Urothelium cell line (cell line): ENCODE measurements at places on chromosomes 3 and 15.
A peak's percentile ranks its signal among the peaks of the same experiment; 100 is the strongest.

- DNase-seq: peak; percentile 63
These were observed 239.9 kb upstream of the ATP10A start for GRCh38 chr15:26103002-26103404.

GRCh38 chr15:91578511-91578910 lies 275.0 kb upstream of the SLCO3A1 start:
- no peak for DNase-seq

DNA sequence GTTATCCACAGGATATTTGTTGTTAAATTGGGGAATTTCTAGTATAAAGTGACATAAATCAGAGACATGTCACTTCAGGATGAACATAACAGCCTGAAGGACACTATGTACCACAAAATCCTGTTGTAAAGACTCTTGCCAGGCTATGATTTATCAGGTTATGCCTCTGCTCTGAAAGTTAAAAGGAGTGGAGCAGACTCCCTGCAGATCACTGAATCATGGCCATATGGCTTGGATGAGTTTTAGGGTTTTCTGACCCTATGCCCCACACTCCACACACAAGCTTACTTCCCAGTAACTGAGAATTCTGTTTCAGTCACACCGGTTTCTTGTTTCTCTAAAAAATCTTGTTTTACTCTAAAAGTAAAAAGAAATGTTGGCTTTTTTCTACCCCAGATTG lies 869.4 kb downstream of the NAALADL2 start:
- no peak for DNase-seq

- DNase-seq: peak; percentile 23
These were observed 63.5 kb downstream of the SLC49A4 start for GRCh38 chr3:122858373-122858772.

DNA sequence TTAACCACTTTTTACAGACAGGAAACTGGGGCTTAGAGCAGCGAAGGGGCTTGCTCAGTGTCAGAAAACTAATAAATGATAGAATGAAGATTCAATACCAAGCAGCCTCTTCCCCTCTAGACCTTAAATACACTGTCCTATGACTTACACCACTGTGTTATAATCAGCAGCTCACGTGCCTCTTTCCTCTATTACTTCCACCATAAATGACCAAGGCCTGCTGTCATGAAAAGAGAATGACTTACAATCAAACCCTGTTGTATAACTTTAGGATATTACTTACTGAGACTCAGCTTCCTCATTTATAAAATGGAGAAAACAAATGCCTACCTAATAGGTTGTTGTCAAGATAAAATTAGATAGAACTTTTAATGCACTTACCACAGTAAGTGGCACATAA lies 11.6 kb downstream of the FMN1 start:
- DNase-seq: no peak

DNA sequence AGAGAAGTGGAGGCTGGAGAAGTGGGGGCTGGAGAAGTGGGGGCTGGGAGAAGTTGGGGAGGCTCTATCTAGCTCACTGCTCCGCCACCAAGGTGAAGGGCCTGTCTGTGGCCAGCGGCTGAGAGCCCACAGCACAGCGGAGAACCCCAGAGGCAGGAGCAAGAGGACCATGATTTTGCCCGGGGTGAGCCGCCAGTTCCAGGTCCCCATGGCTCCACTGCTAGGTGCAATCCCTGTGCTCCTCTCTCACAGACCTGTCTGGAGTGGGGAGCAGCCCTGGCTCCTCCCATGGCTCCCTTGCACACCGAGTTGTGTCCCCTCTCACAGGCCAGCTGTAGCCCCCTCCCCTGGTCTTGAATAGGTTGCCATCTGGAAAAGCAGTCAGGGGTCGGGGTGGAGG lies 4.7 kb upstream of the NRROS start:
- no peak for DNase-seq

DNA sequence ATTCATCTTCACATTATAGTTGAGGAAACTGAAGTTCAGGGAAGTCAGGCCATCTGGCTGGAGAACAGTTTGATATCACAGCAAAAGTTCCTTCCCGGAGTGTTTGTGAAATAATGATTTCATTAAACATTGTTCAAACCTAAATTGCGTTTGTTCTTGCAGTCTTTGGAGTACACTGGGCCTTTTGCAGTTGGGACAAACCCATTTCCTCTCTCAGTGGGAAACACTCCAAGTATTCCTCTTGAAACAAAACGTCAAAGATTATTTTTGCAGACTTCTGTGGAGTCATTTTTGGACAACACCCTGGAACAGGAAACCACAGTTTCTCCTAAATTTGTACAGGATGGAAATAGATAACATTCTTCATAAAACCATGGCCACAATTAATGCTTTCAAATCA lies 287.5 kb downstream of the PTPRG start:
- peak; percentile 9 for DNase-seq

DNA sequence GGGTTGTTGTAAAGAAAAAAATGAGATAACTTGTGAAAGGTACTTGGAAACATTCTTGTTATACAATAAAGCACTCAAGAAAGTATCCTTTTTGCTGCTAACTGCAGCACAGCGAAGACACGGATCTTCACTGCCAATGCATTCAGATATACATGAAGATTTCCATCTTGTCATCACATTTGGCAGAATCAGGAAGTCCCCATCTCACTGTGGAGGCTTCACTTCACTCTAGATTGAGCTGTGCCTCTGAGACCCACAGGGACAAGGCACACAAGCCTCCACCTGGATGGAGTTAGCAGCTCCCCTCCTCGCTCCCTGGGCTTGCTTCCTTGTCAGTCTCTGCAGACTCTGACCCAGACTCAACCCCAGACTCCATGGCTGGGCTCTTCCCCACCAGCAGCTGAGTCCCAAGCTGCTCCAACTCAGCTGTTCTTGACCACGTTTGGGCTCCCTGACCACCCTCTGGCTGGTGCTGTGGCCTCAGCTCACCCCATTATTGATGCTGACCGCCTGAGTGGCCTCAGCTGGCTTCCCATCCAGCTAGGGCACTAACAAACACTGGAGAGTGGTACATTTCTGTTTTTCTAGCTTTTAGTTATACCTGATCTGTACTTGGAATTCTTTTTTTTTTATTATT lies 45.4 kb upstream of the SMAD3 start:
- DNase-seq: no peak

DNA sequence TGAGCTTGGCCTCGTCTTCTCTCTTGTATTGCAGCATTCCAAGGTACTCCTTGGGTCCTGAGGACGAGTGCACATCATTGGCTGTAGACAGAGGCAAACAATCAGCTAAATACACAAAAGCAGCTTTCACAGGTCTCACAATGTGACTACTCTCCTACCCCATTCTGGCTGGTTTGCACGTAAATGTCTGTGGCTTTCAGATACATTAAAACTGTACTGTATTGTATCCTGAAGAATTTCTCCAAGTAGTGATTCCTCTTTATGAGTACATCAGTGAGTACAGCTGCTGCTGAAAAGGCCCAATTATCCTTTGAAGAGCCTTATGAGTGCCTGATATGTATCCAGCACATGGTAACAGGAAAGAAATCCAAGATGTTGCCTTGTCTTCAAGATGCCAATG lies 22.0 kb upstream of the GNB5 start:
- no peak for DNase-seq

DNA sequence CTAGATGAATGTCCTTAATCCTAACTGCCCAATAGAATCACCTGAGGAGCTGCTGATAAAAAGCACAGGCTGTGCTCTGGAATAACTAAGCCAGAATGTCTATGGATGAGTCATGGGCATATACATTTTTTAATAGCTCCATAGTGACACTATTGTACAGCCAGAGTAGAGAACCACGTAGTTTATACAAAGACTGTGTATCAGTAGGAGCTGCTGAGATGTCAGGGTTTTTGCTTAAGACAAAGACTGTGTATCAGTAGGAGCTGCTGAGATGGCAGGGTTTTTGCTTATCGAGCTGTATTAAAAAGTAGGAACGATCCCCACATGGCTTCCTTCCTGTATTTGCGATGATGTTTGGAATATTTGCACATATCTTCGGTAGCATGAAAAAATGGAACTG lies 137.4 kb downstream of the SV2B start:
- DNase-seq: no peak

GRCh38 chr3:114928989-114929640 lies 218.0 kb downstream of the ZBTB20 start:
- no peak for DNase-seq

DNA sequence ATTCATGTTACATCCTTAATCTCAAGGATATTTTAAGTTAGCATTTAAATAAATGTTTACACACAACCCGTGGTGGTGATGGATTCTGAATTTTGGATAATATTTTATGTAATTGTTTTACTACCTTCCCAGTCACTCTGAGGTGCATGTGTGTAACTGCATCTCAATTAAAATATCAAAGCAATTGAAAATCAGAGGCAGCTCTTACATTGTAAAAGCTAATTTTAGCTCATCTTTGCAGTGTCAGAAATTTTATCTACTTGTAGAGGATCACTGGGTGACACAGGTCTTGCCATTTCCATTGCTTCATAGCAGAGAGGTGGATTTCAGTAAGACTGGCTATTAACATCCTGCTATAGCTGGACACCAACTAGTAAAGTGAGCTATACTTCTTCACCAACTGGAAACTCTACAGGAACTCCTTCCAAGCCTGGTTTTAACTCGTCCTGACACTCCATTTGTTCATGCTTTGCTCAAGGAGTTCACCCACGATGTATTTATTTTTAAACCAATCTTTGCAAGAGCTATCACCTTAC lies 19.6 kb upstream of the MITF start:
- no peak for DNase-seq

DNA sequence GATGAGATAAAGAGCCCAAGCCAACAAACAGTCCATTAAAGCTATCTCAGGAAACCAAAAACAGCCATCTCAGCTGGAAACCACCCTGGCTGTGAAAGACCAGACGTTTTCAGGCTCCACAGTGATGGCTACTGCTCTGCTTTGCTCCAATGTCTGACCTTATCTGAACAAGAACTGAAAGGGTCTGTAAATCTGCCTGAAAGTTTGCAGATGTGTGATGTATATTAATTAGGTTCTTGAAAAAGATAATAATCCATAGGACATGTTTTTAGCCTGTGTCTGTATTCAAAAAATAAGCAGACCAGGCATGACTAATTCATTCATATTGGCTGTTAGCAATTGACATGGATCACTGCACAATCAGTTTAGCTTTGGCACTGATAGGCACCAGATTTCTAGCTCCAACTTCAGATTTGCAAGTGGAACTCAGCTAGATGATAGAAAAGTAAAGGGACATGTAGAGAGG lies 611.4 kb upstream of the NAALADL2 start:
- DNase-seq: no peak

DNA sequence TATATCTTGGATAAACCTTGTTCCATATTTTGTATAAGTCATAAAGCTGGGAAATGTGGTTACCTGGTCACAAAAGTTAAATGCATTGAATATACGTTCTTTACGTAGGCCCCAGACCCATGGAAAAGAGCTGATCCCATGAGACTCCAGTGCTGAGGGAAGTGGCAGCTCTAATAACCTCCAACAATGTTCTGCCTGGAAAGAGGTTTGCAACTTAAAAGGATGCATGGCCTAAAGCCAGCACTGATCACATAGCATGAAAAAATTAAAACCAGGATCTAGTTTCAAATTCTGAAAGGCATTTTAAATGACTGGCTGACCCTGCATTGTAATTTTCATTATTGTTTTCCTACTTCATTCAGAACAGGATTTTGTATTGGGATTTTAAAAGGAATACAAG lies 27.9 kb upstream of the STRIT1 start:
- DNase-seq: no peak

DNA sequence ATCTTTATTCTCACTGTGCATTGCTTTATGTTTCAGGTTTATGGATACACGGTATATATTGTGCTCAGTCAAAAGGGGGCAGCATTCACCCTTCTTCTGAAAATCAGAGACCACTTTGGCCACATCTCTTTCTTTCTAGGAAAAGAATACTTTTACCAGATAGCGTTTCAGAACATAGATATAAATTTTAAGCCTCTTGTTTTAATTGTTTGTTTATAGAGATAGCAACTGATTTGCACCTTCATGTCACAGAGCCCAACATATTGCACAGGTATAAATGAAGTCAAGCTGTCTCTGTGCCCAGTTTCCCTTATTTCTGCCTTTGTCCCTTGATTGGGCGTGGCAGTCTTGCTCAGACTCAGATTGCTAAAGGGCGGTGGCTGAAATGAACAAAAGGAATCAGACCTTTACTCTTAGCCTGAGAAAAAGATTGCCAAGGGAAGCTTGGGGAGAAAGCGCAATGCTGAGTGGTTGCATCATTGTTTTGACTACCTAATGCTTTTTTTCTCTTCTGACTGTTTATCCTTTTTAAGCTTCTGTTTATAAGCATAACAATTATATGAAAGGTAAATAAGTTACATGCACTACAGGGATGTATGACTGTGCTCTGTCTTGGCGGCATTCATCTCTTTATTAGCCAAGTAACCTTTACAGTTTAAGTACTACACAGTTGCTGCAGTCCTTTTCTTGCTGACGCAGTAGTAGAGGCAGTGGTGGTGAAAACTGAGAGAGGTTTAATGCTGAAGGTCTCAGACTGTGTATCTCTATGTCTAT lies 70.8 kb upstream of the ZBTB20 start:
- DNase-seq: peak; percentile 40

GRCh38 chr3:172447611-172448579 lies at the start of gene GHSR:
GHSR (minus strand) TSS chr3:172448456; CDS start chr3:172448413, 43 bp downstream.
- no peak for DNase-seq

GRCh38 chr3:9782770-9783169 lies 9.5 kb downstream of the TADA3 start:
- no peak for DNase-seq

DNA sequence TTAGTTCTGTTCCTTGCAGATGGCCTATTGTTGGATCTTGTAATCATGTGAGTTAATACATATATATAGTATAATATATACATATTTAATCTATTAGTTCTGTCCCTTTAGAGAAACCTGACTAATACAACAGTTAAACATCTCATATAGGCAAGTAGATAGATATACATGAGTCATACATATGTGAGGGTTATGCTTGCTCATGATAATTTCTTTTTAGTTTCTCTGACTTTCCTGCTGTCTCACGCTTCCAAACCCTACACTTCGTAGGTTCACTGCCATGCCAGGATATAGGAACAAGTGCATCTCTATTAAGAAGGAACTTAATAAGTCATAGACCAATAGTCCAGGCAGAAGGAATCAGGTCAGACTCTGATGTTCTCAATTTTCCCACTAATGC lies 16.8 kb upstream of the CLDN16 start:
- no peak for DNase-seq

- peak; percentile 49 for DNase-seq
These were observed 60.5 kb downstream of the THBS1 start for GRCh38 chr15:39641191-39641889.

GRCh38 chr3:4458961-4459360 lies 8.1 kb downstream of the SUMF1 start:
- DNase-seq: no peak
